ENCODE measurements at places on chromosomes 7 and 10.

DNA sequence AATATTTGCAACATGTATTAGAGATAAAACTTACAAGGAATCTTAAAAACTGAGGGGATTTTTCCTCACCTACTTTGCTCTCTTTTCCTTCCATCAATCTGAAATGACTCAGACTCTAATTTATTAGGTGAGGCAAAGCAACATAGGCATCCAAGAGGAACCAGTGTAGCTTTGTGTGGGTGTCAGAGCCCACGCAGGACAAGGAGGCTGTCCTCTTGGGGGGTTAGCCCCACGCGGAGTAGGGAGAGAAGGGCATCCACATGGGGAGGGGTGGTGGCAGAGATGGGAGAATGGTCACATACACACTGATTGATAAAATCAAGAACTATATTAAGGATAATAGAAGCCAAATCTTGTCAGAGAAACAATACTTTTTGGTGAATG, 33.8 kb upstream of the ARMS2 start:
- DNase-seq: no peak

DNA sequence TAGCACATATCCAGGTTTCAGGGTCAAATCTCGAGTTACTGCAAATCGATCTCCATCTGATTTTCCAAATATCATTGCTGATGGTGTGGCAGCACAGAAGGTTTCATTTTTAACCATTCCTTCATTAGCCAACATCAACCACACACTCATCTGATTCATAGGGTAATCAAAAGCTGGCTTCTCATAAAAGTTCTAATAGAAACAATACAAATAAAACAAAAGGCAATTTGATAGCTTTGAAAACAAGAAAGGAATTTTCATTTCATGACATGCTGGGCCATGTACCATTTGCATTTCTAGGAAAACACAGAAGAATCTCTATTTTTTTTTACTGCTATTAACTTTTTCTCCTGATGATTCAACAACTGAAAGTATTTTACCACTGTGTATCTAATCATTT, 147.7 kb upstream of the SLC26A5 start:
- DNase-seq: no peak

DNA sequence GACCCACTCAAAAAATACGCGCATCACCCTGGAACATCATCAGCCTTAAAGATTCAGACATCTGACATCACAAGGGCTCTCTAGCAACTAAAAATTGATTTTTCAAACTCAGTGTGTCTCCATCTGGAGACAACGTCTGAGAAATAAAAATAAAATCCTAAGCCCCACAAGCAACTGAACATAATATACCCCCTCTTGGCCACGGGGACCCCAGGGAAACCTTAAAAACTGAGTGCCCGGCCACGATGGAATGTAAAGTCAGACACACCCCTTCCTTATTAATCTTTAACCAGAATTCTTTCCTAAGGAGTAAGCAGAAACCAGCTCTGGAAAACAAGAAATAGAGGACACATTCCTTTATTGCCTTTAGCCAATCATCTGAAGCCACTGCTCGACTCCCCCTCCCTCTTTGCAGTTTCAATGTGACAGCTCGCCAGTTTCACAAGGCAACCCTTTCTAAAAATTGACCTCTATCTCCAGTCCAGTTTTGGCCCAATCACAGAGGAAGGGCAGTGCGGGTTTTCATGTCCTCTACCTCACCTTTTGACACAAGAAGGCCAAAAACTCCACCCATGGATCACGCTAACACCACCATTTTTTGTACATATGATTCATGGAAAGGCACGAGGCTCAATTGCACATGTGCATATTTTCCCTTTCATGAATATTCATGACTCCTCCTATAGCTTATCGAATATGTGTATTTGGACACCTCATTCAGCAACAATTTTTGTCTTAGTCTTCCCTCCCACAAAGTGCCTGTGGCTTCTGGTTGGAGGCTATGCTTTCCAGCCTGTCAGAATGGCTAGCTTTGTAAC, 24.2 kb downstream of the IFIT3 start:
- DNase-seq: no peak

GRCh38 chr10:14014423-14014822, 316.3 kb downstream of the FRMD4A start:
- DNase-seq: no peak

- no peak for DNase-seq
Observed at GRCh38 chr10:95217476-95217875, 23.4 kb downstream of the ACSM6 start.

- DNase-seq: no peak
Observed at GRCh38 chr7:158410720-158411119, 176.9 kb downstream of the PTPRN2 start.

GRCh38 chr10:70592746-70593512, 9.6 kb downstream of the PRF1 start:
- DNase-seq: no peak

GRCh38 chr10:29448125-29448524, 159.3 kb downstream of the LYZL1 start:
- DNase-seq: no peak

DNA sequence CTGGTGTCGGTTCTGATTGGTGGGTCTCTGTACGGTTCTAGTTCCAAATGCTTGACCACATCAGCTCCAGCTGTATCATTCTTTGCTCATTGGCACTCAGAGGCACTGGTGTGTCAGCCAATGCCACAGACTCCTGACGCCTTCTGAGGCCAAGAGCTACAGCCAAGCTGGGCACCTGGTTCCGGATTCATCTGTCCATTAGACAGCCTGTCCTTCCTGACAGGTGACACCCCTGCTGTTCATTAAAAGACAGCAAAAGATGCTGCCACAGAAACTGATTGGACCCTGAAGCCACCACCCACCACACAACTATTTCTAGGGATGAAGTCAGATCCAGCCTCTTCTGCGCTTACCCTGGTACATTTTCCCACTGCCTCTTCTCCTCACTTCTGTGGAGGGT, 35.6 kb downstream of the COL13A1 start:
- no peak for DNase-seq

DNA sequence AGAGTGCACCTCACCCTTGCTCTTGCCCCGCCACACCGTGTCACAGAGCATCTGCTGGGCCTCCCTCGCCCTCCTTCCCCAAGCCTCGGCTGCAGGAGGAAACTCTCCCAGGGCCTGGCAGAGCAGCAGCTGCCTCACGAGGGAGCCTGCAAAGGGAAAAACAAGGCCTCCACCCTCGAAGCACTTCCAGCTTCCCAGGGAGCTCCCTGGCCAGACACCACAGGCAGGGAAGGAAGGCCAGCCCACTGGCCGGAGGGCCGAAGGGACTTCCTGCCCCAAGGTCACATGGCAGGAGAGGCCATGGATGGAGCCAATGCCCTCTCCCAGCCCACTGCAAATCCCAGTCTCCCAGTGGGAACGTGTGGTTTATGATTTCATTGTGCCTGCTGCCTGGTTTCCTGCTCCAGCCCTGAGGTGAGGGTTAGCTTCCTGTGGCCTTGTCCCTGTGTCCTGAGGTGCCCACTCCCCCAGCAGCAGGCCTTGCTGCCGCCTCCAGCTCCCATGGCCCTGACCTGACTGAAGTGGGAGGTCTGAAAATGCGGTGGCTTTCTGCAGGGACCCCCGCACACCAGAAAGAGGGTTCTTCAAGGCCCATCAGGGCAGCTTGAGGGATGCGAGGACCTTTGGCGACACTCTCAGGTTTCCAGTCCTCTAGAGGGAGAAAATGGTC, 100.5 kb upstream of the PPIF start:
- no peak for DNase-seq

- DNase-seq: no peak
Observed at GRCh38 chr10:103814626-103815370, 40.6 kb downstream of the SH3PXD2A start.

GRCh38 chr10:45580371-45581215, 92.0 kb downstream of the ZFAND4 start:
- no peak for DNase-seq

Measured in NCI-H187 treated with DMSO at 0.1 percent for 48 hours (cell line).